ENCODE measurements at places on chromosomes 16 and 17.

DNA sequence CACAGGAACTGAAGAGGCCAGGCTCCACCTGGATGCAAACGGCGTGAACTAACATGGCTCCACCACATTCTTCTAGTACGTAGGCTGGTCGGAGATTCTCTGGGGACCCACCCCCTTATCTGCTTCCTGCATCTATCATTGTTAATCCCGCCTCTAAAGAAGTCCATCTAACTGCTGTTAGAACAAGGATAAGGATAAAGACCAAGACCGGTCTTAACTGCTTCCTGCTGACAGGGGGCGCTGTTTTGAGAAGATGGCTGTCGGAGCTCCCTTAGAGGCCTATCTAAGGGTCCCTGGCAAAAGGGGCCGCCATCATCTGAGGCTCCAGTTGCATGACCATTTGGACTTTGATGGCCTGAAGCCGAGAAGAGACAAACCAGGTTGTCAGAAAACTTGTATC lies 25.8 kb upstream of the TNFSF12 start:
- DNase-seq, result peak; percentile 59

DNA sequence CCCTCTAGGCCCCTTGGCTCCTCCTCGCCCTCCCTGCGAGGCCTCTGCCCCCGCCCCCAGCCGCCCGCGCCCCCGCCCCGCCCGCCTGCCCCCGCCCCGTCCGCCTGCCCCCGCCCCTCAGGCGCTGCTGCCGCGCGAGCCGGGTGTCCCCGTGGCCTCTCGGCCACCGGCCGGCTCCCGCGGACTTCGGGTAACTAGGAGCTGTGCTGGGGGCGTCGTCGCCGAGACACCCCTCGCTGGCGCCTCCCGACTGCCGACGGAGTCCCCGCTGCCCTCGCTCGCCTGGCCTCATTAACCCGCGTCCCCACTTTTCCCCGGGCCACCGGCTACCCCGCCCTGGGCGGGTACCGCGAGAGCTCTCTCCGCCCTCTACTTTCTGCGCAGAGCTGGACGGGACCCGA lies at the start of gene TLCD1:
TSS of gene TLCD1 (minus strand) at position 8 of the 401 bp plus-strand sequence. CDS start 136 bp downstream, outside the sequence.
- DNase-seq, result peak; percentile 74

- DNase-seq, result no peak
Observed at GRCh38 chr17:78595135-78595810, 18.1 kb upstream of the DNAH17 start.

DNA sequence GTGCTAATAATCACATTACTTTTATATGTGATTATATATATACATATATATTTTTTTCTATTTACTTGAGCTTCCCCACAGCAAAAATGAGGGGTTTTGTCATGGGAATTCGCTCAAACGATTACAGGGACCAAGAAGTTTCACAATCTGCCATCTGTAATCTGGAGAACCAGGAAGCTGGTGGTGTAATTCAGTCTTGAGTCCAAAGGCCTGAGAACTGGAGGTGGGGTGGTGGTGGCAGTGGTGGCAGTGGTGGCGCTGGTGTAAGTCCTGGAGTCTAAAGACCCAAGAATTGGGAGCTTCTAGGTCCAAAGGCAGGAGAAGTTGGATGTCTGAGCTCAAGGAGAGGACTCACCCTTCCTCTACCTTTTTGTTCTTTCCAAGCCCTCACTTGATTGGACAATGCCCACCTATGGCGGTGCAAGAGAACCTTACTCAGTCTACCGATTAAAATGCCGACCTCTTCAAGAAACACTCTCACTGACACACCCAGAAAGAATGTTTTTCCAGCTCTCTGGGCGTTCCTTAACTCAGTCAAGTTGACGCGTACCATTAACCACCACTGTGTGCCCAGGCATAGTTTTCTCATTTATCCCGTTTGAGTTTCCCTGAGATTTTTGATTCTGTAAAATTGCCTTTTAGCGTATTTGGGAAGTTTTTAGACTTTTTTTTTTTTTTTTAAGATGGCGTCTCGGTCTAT lies 31.9 kb downstream of the POLR2A start:
- DNase-seq, result peak; percentile 90

- DNase-seq, result peak; percentile 53
Observed at GRCh38 chr16:85253084-85253941, 141.0 kb upstream of the CIBAR2 start.

- peak; percentile 21 for DNase-seq
Observed at GRCh38 chr17:54900457-54901229, at the start of gene TOM1L1. TSS of gene TOM1L1 (plus strand) at chr17:54900852. CDS start at chr17:54900866, 14 bp downstream.

DNA sequence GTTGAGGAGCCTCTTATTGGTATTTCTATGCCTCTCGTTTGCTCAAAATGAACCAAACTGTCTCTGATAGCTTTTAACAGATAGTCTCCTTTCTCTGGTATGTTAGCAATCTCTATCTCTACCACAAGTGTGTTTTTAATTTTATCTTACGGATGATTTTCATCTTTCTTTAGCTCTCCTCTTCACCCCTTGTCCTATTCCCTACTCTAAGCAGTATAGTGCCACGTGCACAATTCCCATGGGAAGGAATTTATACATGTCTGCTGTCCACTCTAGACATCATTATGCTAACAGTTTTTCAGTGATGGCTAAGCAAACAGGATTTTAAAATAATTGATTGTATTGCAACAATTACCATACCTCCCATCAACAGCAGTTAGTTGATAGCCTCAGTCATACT lies 177.3 kb downstream of the CYB561 start:
- DNase-seq, result no peak

DNA sequence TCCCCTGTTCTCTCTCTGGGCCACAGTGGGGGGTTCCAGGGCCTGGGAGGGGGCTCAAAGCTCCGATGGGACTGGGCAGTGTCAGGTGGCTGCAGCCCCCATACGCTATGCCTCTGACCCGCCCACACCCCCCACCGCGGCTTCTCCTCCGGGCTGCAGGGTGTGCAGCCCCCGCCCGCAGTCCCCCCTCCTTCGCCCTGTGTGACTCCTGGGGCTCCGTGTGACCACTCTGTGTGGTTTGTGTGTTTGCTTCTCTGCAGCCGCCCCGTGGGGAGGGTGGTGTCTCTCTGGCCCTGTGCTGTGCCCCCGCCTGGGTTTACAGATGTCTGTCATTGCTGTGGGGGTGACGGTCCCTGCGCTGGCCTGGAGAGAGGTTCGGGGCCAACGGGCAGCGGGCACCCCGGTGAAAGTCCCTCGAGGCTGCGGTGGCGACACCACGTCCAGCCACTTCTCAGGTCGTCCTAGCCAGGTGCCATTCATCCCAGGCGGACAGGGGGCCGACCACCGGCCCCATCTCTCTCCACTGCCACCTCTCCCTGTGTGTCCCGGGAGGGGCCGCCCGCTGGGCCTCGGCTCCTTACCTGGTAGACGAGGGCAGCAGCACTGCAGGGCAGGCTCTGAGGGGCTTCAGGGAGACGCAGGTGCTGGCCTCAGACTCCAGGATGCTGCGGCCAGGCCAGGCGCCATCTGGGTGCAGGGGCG lies 5.5 kb downstream of the SSTR5 start:
- DNase-seq, result no peak

GRCh38 chr16:8179615-8180014 lies 410.7 kb downstream of the TMEM114 start:
- no peak for DNase-seq

- no peak for DNase-seq
Observed at GRCh38 chr16:19338335-19338734, 52.8 kb downstream of the CLEC19A start.

DNA sequence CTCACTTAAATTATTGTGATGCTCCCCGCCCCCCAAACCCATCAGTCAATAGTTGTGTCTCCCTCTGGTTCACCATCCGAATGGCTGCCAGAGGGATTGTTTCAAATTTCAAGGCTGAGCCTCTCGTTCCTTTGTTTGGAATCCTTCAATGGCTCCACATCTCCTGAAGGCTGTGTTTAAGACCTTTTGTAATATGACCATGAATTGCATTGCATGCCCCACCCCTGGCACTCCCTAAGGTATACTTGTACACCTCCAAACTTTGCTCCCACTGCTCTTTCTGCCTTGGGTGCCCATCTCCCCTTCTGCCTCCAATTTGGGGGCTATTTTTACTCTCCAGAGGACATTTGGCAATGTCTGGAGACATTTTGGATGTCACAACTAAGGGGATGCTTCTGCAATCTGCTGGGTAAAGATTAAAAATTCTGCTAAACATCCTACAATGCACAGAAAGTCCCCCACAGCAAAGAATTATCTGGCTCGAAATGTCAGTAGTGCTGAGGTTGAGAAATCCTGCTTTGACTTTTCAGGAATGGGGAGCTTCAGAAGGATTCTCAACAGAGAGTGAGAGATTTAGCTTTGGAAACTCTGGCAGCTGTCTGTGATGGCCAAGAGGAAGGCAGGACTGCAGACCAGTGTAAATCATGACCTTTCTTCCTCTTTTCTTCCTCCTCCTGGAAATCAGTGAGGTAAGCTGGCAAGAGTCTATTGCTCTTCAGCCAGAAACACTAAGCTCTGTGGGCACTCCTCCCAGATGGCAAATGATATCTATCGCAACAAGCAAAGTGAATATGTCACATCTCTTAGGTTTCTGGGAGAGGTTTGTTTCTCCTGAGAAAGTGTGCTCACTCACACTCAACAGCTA lies 8.7 kb upstream of the IL4R start:
- peak; percentile 83 for DNase-seq

GRCh38 chr16:65740711-65741110 lies 618.8 kb upstream of the CDH11 start:
- DNase-seq, result no peak

- DNase-seq, result no peak
Observed at GRCh38 chr17:57438066-57438731, 181.9 kb downstream of the MSI2 start.

DNA sequence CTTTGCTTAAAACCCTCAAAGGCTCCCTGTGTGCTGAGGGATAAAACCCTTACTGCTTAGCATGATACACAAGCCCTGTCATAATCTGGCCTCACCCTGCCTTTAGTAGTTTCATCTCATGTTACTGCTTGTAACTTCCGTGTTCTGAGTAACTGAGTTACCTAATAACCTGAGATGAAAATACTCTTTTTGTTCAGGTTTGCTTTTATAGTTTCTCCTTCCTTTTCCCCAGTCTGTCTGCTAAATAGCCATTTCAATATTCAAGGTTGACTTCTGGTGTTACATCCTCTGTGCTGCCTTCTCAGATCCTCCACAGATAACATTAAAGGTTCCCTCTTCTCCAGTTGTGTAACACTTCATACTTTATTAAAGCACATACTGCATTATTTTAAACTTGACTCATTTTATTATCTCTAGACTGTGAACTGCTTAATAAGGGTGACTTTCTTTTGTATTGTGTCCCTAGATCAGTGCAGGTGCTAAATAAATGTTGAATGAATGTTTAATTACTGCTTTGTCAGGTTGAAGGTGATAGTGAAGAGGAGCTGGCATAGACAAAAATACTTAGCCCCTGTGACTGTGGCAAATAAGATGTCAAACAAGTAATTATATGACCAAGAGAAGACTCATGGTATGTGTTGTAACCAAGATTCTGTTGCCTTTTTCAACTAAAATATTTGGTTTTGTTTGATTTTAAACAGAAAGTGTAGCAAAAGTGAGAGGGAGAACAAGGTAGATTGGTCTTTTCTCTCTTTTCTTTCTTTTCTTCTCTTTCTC lies 47.8 kb downstream of the NFAT5 start:
- no peak for DNase-seq

- no peak for DNase-seq
Observed at GRCh38 chr16:12559714-12560113, 244.0 kb downstream of the CPPED1 start.

GRCh38 chr17:18993905-18994526 lies 10.5 kb downstream of the FAM83G start:
- DNase-seq, result no peak
